ENCODE measurements at places on chromosomes 2 and 18.

DNA sequence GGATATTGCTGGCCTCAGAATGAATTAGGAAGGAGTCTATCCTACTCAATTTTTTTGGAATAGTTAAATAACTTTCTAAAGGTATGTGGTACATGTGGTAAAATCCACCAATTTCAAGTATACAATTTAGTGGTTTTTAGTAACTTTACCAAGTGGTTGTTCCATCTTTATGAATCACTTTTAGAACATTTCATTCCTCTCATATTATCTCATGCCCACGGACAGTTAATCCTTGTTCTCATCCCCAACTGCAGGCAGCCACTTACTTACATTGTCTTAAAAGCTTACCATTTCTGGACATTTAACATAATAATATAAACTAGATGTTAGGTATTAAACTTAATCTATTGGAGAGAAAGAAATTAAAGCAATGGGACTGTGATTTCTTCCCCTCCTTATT lies 146.3 kb upstream of the ZC3H15 start:
- no peak for DNase-seq

DNA sequence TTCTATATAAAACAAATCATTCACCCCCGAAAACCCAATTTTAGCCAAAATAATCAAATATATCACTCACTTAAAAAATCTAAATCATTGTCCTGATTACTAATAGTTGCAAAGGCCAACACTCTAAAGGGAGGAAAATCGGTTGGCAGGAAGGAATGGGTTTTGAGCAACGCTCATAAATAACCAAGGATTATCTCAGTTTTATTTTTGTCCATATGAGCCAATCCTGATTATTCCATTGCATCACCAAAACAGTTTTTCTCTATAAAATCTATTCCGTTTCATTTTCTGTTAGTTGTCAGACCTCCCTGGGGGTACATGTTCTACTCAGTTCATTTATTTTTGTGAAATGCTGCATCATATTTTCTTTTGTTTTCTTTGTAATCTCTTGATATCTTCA lies 174.1 kb downstream of the LRATD1 start:
- no peak for DNase-seq

- DNase-seq: no peak
These were observed 170.6 kb downstream of the ALPK2 start for GRCh38 chr18:58458304-58458703.

DNA sequence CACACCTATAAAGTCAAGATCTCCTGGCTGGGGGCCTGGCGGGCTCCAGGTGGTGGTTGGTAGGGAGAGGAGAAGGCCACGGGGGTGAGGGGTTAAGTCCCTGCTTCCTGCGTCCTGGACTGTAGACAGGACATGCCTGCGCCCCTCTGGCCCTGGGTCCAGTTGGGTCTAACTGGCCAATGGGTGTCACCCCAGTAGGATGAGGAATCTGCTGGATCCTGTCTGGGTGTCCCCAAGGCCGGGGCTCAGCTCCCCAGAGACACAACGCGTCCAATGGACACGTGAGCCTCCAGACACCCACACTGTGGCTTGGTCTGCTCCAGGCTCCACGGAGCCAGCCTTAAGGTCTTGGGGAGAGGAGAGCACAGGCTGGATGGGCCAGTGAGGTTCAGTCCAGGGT lies 19.6 kb downstream of the AQP12A start:
- no peak for DNase-seq

GRCh38 chr2:430291-431040 lies 142.6 kb upstream of the ALKAL2 start:
- no peak for DNase-seq

DNA sequence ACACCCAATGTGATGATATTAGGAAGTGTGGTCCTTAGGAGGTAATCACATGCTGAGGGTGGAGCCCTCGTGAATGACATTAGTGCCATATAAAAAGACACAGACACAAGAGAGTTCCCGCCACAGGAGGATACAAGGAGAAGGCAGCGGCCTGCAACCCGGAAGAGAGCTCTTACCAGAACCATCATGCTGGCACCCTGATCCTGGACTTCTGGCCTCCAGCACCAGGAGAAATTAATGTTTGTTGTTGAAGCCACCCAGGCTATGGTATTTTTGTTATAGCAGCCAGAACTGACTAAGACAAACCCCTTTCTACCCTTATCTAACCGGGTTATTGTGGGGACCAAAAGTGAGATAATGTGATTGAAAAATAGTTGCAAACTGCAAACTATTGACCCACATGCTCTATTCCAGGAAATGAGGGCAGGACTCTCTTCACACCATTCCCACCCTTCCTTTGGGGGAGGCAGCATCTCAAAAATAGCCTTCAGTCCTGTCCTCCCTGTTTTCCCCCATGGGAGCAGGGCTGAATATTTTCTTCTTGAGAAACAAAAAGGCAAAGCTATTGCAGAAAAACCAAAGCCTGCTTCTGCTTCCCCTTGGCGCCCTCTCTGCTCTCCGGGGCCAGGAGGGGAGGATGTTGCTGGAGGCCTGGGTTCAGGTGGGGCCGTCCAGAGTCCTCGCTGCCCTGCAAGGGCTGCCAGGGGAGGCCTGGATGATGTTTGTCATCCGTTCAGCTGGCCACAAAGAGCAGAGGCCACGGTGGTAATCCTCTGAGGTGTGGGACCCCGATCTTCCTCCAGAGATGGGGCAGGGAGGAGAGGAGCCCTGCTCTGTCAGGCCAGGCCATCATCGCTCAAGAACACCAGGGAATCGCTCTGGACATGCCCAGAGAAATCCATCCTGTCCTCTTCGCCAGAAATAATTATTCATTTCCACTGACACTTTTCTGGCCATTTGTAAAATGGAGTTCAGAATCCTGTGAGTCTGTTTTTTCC lies 73.8 kb upstream of the HAAO start:
- no peak for DNase-seq

DNA sequence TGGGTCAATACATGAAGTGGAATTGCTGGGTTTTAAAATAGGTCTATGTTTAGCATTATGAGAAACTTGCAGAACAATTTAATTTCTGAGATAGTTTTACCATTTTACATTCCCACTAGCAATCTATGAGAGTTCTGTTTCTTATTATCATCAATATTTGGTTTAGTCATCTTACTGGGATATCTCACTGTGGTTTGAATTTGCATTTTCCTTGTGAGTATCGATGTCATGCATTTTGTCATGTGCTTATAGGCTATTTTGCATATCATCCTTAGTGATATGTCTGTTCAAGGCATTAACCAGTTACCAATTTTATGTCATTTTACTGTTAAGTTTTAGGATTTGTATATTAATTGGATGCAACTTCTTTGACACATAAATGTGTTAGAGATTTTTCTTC lies 204.4 kb downstream of the MCFD2 start:
- DNase-seq: no peak

DNA sequence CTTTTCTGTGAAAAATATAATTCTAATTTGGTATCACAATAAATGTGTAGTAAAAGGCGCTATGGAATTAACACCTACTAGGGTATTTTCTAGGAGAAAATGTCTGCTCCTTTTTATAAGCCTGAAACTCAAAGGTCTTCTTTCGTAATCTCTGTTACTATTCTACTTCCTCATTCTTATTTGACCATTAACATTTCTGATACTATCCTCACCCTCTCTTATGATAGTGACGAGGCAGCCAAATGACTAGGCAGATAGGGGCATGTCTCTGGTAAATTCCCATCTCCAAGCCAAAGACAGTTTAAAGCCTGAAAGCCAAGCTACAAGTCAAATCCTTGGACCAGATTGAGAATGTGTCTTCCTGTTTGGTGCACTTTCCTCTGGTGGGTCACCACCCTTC lies 251.7 kb downstream of the LRRTM4 start:
- DNase-seq: no peak

- peak; percentile 76 for DNase-seq
These were observed 151.3 kb downstream of the NEDD4L start for GRCh38 chr18:58195278-58195765.

GRCh38 chr2:25104736-25105135 lies 62.9 kb downstream of the EFR3B start:
- no peak for DNase-seq

GRCh38 chr2:98715812-98716451 lies 15.0 kb downstream of the MGAT4A start:
- no peak for DNase-seq

DNA sequence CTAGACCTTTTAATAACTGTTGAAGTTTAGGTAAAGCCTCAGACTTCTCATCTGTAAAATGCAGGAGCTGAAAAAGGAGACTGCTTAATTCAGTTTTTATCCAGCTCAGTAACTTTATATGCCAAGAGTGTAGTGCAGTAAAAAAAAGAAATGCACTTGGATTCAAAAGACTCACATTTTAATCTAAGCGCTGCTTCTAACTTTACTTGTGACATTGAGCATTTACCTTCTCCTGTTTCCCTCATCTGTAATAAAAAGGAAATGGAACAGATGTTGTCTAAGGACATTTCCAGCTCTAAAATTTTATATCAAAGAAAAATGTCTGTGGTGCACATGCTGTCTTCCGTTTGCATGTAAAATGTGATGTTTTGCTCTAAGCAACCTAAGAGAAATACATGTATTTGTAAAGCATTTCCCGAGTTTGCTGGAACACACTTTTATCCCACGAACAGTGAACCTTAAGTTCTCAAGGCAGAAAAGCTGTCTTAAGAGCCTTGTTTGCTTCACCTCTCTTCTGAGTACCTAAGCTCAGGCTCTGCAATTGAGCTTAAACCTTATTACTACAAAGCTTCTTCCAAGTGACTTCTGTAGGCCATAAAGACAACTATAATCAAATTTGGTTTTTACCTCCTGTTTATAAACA lies 24.2 kb upstream of the TANK start:
- DNase-seq: no peak

DNA sequence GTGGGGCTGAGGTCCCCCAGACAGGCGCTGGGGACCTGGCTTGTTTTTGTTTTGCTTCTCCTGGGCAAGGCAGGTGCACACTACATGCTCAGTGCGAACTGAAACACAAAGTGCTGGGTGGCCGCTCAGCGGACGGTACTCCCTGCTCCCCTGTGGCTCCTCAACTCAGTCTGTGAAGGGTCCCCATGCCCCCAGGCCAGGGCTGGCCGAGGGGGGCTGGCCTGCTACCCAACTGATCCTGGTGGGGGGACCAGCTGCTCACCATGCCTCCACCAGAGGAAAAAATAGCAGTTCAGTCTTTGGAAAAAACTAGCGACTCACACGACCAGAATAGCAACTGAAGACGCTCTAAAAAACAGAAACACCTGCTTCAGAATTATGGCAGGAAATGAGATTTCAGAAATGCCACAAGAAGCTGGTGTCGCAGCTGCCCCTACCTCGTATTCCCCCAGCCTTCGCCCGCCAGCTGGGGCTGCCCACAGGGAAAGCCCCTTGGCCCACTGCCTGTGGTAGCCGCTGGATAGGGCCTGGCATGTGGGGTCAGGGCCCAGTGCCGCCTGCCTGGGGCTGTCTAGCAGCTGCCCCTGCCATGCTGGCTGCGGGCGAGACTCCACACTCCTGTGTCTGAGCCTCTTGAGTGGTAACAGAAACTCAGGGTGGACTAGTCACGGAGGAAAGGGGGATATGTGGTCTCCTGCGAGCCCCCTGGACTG lies 43.7 kb downstream of the MEX3C start:
- DNase-seq: no peak

DNA sequence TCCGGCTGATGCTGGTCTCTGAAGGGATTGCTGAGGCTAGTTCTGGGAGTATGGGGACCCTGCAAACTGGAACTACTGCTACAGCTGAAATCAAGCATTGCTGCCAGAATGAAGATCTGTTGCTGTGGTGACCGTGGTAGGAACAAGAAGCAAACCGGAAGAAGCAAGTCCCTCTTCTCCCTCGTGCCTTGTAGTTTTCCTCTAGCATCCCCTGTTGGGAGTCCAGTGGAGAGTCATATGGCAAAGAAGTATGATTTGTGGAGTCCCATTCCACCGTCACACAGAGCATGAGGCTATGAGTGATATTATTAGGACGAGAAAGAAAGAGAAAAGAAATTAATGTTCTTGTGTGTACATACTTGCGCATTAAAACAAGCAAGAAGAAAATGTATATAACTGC lies 138.8 kb upstream of the SP5 start:
- DNase-seq: no peak

DNA sequence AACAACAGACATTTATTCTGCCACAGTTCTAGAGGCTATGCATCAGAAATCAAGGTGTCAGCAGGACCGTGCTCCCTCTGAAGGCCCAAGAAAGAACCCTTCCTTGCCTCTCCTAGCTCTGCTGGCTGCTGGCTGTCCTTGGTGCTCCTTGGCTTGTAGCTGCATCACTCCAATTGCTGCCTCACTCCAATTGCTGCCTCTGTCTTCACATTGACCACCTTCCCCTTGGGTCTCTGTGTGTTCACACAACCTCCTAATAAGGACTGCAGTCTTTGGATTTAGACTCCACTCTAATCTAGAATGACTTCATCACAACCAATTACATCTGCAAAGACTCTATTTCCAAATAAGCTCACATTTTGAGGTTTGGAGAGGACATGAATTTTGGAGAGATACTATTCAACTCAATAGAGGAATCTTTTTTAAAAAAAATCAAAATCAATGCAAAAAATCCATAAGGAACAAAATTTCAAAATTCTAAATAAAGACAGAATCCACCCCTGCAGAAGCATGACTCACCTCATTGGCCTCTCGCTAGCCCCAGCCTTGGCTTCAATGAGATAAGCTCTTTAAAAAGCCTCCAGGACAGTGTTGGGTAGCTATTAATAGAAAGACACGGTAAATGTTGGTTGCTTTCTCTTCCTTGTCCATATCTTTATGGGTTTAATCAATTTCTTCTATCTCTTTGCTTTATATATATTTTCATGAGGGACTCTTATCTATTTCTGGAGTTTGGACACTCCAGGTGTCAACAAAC lies 267.6 kb upstream of the MGAT5 start:
- DNase-seq: no peak

GRCh38 chr2:158745067-158745865 lies 49.9 kb upstream of the DAPL1 start:
- peak; percentile 82 for DNase-seq

DNA sequence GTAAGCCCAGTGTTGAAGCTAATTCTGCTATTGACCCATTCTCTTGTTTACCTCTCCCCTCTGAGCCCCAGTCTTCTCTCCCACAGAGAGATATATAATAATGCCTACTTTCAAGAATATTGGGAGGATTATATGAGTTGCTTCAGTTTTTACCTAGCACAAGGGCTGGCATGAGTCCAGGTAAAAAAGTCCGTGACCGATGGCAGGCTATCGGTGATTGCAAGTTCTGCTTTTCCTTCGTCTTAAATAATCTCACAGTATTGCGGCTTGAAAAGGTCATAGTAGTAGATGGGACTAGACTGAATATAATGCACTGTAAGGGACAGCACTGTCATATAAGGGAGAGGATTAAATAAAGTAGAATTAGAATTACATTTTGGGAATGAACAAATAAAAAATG lies 77.6 kb downstream of the KIF5C start:
- DNase-seq: no peak

DNA sequence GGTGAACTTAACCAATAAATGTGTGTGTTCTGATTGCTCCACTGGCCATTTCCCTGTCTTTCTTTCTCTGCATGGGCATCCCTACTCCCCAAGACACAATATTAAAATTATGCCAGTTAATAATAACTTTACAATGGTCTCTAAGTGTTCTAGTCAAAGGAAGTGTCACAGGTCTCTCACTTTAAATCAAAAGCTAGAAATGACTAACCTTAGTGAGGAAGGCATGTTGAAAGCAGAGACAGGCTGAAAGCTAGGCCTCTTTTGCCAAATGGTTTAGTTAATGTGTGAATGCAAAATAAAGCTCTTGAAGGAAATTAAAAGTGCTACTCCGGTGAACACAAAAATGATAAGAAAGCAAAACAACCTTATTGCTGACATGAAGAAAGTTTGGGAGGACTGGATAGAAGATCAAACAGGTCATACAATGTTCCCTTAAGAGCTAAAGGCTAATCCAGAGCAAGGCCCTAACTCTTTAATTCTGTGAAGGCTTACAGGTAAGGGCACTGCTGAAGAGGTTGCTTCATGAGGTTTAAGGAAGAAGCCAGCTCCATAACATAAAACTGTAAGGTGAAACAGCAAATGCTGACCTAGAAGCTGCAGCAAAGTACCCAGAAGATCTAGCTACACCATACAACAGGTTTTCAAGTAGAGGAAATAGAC lies 44.0 kb upstream of the ARHGAP15 start:
- no peak for DNase-seq
